ENCODE measurements at places on chromosomes 1 and 21.
A peak's percentile ranks its signal among the peaks of the same experiment; 100 is the strongest.

DNA sequence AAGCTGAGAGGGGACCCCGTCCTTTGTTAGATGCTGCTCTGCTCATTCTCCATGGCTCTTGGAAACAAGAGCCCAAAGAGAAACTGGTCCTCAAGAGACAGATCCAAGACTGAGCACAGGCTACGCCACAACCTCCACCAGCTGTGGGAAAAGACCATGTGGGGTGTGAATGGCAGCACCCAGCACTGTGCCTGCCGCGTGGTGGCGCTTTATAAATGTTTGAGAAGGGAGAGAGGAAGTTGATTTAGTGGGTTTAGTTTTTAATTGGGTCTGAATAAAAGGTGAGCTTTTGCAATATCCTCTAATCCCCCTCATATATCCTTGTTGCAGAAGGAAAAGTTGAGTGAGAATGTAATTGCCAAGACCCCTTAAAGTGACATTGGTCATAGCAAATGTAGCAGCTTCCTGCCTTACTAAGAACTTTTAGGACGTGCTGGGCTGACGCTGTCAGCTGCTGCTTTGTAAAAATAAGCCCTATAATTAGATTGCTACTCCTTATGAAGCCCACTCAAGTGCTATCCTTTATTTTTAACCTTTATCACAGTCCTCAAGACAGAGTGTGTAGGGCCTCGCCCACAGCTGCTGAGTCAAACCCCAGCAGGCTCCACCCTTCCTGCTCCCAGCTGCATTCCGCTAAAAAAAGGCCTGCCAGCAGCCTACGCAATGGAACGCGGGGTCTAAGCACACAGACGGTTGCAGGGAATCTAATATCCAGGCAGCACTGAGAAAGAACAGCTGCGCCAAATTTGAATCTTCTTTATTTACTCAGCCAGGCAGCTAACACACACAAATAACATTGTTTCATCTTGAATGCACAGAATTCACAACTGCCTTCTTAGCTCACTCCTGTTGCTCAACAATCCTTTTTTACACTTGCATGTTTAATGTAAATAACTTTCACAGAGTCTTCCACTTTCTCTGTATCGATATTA is 47.4 kb upstream of the PRDX6 start:
- peak; percentile 50 for DNase-seq

DNA sequence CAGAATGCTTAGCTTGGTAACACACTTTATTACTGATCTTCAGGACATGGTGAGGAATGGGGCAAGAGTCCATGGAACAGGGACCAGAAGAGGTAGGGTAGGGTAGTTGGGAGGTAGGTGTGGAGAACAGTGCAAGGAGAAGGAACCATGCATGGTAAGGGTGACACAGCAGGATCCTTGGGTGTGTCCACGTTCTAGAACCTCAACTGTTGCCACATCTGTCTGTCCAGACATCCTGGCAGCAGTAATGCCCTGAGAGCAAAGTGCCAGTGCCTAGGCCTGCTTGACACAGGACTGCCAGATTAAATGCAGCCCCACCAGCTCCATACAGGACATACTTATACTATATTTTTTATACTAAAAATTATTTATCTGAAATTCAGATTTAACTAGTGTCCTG is 13.9 kb downstream of the DMAP1 start:
- no peak for DNase-seq

DNA sequence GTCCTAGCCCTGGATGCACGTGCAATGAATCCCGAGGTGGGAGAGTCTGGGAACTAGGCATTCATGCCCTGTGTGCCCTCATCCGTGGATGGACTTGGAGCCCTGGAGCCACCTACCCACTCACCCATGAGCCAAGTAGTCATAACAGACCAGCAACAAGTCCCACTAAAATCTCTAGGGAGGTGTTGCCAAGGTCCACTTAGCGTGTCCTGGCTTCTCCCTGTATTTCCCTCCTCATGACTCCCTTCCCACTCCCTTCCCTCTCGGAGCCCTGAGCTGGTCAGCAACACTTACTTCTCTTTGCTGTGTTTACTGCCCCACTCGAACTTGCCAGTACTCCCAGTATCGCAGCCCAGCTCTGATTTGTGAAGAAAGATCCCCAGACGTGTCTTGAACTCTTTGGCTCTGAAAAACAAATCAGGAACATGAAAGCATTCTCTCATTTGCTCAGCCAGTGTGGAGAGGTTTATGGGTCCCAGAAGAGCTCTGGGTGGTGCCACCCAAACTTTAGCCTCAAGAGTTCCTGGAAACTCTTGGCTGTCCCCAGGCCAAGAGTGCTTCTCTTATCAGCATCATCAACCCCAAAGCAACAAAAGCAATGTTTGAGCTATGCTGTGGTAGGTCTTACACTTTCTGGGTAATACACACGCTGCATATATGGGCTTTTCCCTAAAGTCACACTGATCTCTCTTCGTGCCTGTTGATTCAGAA is 1.1 kb downstream of the RGS16 start:
- peak; percentile 30 for DNase-seq

DNA sequence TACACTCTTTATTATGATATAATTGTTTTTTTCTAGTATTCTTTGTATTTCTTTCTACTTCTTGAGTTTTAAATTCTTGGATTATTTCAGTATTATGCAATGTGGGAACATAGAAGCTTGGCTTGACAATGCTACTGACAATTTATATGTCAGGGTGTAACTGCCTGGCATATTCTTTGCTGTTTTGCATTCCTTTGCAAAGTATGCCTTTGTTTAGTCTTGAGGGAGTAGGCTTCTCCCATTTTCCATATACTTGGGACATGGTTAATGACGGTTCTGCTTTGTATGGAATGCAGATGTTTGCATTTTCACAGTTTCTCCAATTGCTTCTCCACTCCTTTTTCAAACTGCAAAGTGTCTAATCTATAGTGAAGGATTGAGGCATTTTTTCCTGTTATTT is 109.8 kb downstream of the HMCN1 start:
- DNase-seq, result no peak

DNA sequence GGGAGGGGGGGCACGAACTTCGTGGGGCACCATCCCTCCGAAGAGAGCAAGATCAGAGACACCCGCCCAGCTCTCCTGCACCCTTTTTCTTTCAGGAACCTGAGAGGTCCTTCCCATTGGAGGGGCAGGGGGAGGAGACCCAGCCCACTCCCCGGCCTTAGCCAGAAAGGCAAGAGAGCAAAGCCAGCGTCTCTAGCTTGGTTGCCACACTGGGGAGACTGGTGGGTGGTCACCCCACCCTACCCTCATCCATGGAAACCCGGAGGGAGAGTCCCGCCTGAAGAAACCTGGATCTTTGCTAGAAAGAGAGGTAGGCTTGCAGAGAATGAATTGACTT is 246 bp downstream of the ATP2B4 start:
- no peak for DNase-seq

DNA sequence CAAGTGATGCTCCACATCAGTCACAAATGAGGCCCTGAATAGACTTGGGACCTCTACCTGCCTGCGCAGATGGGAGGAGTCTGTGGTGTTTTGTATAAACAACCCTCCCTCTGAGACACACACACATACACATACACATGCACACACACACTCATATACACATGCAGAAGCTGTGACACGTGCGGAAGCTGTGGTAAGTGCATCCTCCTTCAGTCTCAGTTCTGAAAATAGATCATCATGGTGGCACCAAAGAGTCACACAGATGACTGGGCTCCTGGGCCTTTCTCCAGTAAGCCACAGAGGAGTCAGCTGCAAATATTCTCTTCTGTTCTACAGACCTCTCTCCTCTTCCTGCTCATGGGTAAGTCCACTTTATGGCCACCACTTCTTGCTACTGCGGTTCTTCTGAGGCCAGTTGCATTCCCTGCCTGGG is at the start of gene LY9:
Gene LY9, plus strand, starts transcription at position 224 of the 433 bp plus-strand sequence. Its CDS starts 14 bp downstream, at position 238.
- no peak for DNase-seq

- no peak for DNase-seq
Measured at GRCh38 chr1:40017951-40018575, 22.5 kb upstream of the CAP1 start.

- DNase-seq, result no peak
Measured at GRCh38 chr1:41318135-41318534, 43.1 kb upstream of the FOXO6 start.

GRCh38 chr1:38444770-38445442 is 398.3 kb upstream of the POU3F1 start:
- peak; percentile 27 for DNase-seq

DNA sequence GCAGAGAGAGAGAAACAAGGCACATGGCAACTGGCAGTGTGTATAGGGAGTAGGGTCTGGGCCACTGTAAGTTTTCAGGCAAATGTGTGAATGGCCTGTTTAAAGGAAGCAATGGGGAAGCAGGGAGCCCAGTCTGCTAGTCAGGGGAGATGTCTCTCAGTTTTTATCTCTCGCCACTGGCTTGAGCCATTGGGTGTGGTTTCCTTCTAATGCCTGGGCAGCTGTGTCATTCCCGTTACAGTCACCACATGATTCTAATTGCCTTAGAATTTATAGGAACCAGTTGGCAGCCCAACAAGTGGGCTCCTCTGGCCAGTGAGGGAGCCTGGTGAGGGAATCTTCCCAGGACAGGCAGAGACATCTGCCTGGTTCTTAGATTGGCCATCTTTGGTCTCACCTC is 182.4 kb downstream of the DISC1 start:
- DNase-seq, result peak; percentile 48

DNA sequence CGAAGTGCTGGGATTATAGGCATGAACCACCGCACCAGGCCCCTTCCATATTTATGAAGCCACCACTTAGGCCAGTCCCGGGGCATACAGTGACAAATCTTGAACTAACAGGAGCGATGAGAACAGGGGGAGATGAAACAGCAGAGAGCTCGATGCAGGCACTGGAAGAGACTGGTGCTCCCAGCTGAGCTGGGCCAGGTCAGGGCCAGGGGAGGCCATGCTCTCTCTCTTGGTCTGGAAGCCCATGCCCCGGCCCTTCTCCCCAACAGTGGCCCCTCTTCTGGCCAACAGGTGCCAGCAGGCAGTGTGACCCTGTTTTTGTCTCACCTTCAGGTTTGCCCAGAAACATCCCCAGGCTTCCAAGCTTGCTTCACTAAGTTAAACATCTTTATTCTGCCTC is 269.9 kb upstream of the C1orf174 start:
- no peak for DNase-seq

- no peak for DNase-seq
Measured at GRCh38 chr1:8395433-8395866, 77.5 kb downstream of the SLC45A1 start.

DNA sequence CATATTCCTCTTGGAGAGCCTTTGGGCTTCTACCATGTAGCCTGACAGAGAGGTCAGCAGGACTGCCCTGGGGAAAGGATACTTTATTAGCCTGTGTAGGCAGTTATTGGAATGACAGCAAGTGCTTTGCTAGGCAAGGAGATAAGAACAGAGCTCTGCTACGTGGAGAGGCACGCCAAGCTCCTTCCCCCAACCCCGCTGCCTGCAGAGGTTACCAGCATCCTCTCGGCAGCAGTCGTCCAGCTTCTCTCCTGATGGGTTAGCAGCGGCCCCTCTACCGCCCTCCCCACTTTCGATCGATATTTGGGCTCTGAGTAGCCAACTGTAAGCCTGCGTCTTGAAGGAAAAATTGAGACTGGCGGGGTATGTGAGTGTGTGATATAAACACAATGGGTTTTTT is 122.3 kb downstream of the DHRS3 start:
- DNase-seq, result no peak

- DNase-seq, result no peak
Measured at GRCh38 chr1:20081353-20081810, 11.4 kb downstream of the PLA2G5 start.

DNA sequence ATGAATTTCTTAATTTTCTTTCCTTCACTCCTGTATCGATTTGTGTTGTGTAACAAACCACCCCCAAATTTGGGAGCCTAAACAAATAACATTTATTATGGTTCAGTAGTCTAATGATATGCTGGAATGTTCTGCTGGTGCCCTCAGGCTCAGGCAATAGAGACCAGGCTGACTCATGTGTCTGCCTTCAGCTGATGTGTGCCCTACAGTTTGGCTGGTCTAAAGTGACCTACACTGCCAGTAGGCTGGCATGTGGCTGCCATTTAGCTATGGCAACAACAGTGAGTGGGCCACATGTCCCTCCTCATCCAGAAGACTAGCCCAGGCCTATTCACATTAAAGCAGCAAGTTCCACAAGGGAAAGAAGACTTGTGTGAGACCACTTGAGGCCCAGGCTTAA is 115.8 kb downstream of the PTPRC start:
- DNase-seq, result no peak

Data from NCI-H524 (cell line).